CD8-positive, alpha-beta T cell (primary cell): ENCODE measurements at places on chromosomes 11 and 22.
A peak's percentile ranks its signal among the peaks of the same experiment; 100 is the strongest.

DNA sequence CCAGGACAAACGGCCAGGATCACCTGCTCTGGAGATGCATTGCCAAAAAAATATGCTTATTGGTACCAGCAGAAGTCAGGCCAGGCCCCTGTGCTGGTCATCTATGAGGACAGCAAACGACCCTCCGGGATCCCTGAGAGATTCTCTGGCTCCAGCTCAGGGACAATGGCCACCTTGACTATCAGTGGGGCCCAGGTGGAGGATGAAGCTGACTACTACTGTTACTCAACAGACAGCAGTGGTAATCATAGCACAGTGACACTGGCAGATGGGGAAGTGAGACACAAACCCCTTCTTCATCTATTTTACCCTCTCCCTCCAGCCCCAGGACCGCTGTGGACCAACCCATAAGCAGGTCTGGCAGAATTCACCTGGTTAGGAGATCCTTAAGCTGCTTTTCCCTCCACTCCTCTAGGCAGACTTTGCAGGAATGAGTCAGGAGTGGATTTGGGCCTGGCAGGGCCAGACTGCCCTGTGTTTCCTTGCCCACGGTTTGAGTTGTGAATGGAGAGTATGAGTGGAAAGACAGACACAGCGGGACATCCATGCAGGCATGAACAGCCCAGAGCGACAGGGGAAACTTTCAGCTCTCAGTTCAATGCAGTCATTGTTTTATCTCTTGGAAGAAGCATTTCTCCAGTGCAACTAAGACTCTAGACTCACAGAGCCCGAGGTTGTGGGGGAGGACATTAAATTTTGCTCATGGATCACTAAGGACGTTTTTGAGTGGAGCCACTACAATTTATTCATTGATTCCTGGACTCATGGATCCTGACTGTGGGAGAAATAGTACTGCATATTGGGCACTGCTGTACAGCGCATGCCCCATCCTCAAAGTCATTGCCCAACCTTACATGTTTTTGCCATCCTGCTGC is 75.3 kb upstream of the IGLL5 start:
- DNase-seq = no peak

- no peak for DNase-seq
Measured at GRCh38 chr11:65375012-65375411, 7.4 kb downstream of the SLC25A45 start.

- no peak for DNase-seq
Measured at GRCh38 chr11:32385998-32386397, 49.3 kb downstream of the WT1 start.

- DNase-seq = no peak
Measured at GRCh38 chr11:92286709-92287108, 62.1 kb downstream of the FAT3 start.

DNA sequence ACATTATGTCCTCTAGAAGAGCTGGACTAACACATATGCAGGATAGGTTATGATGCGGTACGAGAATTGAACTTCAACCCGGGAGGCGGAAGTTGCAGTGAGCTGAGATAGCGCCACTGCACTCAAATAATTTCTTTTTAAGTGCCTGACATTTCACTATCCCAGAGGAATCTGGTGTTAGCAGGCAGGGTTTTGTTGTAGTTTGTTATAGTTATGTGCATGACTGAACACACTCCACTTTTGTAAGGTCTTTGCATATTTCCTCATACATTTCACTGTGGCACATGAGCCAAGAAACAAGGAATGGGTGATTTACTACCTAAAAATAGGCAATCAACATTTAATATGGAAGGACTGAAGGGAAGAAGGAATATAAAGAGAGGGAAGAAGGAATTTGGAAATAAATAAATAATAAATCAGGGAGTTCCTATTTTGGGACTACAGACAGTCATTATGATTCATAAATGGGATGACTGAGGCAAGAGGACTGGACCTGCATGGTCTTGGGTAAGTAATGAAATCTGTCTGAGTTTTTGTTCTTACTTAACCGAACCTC is 8.7 kb upstream of the HIPK3 start:
- no peak for DNase-seq

DNA sequence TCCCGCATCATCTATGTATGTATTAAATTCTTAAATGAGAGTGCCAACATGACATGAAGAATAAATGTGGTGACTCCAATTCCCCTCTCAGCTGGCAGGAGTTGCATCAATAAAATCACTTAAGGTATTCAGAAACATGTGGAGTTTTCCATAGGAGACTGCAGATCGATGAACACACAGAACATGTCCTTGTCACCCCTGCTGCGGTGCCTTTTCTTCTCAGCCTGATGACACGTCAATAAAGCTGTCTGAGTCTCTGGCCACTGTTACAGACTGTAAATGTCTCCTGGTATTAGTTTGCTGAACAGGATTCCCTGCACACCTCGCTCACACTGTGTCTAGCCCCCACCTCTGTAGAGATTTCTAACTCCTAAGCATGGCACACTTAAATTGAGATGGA is 460.5 kb downstream of the LRRC4C start:
- DNase-seq = no peak

DNA sequence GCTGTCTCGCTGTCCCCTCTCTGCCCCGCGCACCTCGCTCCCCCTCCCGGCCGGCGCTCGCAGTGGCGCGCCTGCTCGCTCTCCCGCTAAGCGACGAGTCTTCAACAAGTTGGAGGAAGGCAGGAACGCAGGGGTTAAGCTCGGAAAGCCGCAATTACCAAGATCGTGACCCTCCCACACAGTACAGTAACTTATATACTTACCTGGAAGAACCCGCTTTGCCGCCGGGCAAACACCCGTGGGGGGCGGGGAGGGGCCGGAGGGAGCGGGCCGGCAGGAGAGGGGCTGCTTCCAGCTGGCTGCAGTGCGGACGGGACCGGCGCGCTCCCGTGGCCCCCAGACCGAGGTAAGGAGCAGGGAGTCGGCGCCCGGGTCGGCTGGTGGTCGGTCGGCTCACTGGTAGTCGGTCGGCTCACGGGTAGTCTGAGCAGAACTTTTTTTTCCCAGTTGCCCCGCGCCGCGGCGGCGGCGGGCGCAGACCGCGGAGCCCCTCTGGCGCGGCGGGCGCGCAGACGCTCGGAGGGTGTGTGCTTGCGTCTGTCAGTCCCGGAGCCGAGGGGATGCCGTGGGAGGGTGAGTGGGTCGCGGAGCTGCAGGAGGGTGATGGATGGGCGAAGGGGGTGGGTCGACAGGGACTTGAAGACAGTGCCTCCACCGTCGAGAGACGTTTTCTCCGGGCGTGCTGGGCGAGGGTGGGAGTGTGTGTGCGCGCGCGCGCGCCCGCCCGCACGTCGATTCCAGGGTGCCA is 101.2 kb upstream of the HSD17B12 start:
- peak; percentile 14 for DNase-seq

GRCh38 chr11:64711956-64712362 is 11.0 kb downstream of the NRXN2 start:
- DNase-seq = no peak

GRCh38 chr11:128262463-128263345 is 324.7 kb downstream of the ETS1 start:
- no peak for DNase-seq

- DNase-seq = no peak
Measured at GRCh38 chr11:16309226-16309625, 47.1 kb downstream of the SOX6 start.

DNA sequence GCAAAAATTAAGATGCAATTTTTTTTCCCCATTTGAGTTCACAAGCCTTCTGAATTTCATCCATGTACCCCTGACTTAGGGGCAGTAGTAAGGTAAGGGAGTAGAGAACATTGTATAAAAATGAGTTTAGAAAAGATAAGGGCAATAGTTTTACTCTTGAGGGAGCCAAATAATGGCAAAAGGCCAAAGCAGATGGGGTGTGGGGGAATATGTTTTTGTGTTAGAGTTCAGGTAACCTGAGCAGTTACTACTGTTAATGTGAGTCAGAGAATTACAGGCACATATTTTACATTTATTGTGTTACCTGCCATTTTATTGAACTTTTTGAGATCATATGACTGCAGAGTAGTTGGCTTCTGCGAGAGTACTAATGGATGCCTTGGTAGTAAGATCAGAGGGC is 3.1 kb downstream of the EED start:
- DNase-seq = no peak

DNA sequence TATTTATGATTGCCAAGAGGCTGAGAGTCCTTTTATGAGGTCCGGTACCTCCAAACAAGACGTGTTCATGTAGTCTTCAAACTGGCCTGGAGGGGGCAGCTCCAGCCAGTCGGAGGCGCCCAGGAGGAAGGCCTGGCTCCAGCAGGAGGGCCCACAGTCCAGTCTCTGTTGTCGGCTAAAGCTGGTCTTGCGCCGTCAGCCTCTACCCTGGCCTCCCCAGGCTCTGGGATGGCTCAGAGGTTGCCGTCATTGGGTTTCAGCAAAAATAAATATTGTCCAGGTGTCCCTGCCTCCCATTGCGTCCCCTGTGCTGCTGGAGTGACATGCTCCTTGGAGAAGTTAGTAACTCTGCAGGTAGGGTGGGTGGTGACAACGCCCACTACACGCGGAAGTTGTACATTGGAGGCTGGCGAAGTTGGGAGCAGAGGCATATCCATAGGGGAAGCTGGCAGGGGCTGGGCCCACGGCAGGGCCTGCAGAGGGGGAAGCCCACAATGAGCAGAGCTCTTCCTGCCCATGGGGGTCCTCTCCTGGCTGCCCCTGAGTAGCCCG is 1.0 kb upstream of the SLC25A1 start:
- no peak for DNase-seq

DNA sequence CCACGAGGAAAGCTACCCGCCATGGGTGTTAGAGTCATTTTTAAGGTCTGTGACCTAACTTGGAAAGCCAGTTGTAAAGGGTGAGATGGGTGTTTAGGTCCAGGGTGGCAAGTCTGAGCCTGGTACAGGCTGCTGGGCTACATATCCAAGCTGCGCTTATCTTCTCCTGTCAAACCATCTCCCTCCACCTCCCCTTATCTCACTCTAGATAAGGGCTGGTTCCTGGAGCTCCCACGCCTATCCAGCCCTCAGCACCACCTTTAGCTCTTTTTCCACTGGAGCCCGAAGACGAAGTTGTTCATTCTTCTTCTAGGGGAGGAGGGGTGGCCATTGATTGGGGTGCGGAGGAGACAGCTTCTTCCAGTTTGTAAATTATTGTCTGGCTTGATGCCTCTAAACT is 48.5 kb downstream of the MICAL2 start:
- no peak for DNase-seq

GRCh38 chr11:9136741-9137140 is 45.3 kb upstream of the SCUBE2 start:
- no peak for DNase-seq

- no peak for DNase-seq
Measured at GRCh38 chr11:5803982-5804381, 4.7 kb upstream of the OR52N2 start.

DNA sequence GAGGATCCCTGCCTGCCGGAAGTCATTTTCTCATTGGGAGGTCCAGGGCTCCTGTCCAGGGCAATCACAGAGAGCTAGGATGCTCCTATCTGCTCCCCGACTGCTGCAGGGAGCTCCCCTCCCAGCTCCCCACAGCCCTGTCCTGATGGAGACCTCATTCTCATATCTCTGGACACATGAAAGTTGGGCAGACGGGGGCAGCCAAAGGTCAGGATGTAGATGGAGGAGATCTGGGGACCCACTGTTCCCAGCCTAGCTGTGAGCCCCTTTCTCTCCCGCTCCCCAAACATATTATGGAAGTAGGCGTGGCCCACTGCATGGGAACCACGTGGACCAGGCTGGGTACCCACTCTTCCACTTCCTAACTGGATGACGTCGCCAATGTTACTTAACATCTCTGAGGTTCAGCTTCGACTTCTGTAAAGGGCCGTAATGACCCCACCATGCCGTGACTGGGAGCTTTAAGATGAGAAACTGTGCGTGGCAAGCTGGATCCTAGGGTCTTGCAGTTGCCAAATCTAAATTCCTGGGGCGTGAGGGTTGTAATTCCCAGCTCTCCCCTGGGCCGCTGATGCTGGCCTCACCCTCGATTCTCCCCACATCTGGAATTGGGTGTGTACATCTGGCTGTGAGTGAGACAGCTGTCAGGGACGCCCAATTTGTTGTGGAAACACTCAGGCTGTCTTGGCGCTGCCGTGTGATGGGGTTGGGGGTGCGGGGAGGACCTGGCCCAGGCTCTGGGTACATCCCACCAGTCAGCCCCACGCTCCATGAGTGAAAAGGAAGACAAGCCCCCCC is 1.8 kb downstream of the CDC42EP2 start:
- no peak for DNase-seq

DNA sequence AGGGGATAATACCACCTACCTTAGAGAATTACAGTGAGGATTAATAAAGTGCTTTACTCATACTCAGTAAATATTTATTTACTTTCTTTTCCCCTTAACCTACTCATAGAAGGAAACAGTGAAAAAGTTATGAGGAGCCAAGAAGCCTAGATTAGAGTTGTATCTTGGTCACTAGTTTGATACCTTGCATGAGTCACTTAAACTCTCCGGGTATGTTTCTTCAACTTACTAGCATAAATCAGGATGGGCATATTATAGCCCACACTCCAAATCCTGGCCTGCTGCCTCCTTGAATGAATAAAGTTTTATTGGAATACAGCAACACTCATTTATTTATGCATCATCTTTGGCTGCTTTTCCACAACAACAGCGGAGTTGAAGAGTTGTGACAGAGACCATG is 8.2 kb downstream of the FBXO3 start:
- no peak for DNase-seq

DNA sequence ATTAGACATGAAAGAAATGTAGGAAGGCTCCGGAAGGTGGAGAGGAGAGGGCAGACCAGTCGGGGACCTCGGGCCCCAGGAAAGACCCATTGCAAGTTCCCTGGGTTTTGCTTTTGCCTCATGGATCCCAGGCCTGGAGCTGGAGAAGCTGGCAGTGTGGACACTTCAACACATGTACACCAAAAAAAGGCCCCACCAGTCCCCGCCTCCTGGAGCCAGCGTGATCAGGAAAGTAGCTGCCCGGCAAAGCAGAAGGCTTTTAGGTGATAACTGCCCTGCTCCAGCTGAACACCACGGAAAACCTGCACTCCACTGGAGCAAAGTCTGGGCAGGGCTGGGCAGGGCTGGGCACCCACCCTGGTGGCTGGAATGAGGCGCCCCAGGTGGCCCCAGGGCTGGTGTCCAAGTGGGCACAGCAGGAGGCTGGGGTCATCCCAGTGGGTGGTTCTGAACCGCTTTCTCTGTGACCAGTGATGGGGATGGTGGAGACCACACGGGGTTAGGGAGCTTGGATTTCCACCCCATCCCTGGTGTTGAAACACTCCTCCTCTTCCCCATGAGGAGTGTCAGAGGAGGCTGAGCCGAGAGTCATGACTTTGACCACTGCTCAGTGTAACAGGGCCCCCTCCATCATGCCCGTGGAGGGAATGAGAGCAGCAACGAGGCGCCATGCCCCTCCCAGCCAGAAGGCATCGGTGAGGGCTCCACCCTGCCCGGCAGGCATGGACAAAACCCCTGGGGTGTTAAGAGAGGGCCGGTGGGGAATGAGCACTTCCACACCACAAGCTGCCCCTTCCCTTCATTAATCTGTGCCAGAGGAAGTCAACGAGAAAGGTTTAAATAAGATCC is 16.9 kb upstream of the MUC5AC start:
- no peak for DNase-seq

DNA sequence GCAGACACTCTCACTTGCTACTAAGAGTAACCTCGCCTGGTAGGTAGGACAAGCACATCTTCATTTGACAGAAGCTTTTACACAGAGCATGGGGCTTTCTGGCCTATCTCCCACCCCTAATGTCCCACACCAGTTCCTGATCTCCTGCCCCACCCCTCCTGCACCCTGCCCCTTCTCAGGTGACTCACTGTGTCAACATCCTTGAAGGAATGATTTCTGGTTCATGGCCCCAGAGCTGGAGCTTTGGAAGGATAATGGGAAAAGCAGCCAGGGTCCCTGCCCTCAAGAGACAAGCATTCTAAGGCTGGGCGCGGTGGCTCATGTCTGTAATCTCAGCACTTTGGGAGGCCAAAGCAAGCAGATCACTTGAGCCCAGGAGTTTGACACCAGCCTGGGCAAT is 47.2 kb downstream of the LRFN4 start:
- DNase-seq = no peak
